ENCODE measurements at places on chromosomes 4 and X. TPM values are rescaled to one million over a fixed set of nuclear protein-coding genes. Genes with fewer than 3 reads are reported as not detected.

DNA sequence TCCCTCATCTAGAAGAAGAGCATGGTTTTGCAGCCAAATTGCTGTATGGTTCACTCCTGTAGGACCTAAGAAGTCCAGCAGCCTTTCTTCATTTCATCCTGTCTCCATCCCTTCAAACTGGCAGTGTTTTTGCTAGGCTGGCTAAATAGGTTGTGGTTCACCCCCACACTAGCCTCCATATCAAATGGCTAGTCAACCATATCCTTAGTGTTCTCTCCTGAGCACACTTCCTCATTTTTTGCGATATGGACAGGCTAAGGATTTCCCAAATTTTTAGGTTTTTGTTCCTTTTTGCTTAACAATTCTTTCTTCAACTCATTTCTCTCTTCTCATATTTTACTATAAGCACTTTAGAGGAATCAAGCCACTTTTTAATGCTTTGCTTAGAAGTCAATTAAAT lies 98.8 kb upstream of the NOCT start:
- H3K27me3 ChIP-seq = no peaks in the 10 kb centered on the region
- no peak overlapping the region for H3K27ac ChIP-seq
- no peak for DNase-seq
- H3K4me3 ChIP-seq = no peak overlapping the region

DNA sequence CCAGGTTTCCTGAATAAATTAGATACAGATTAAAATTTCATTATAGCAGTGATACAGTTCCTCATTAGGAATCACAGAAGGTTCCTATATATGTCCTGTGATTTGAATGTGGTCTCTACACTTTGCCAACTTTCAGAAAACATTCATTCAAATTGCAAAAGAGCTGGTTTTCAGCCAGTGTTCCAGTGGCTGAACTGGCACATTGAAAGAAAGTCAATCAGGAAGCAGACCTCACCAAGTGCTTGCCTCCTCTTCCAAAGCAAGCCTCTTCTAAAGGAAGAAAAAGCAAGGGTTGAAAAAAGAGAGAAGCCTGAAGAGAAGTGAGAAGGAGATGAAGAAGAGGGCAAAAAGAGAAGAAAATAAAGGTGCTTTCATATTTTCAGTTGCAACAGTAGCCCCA lies 12.7 kb downstream of the KLHL34 start:
- no peak overlapping the region for H3K27ac ChIP-seq
- DNase-seq = no peak
- no peak overlapping the region for H3K4me3 ChIP-seq
- H3K27me3 ChIP-seq = no peaks in the 10 kb centered on the region
- H3K36me3 ChIP-seq = no peaks in the 10 kb centered on the region

- peak; percentile 85 for DNase-seq
- H3K4me3 ChIP-seq = no peak overlapping the region
- no peaks in the 10 kb centered on the region for H3K27me3 ChIP-seq
- peak overlapping the region; percentile 35 for H3K27ac ChIP-seq
- H3K4me1 ChIP-seq = peaks cover 18% of the 10 kb centered on the region
Measured at GRCh38 chr4:105765690-105766407, 57.3 kb downstream of the GSTCD start.

DNA sequence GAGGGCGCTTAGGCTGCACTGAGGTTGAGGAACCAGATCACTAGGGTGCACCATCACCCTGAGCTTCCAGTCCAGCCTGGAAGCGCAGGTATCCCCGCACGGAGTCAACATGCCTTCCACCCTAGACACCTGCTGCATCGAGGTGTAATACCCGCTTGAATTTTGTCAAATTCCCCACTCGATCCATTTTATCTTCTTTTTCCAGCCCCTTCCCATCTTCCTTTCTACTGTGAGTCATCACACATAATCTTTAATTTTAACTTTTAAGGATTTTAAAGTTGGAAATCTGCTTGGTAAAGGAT lies 821 bp downstream of the PLK4 start:
- H3K27me3 ChIP-seq = no peaks in the 10 kb centered on the region
- peak overlapping the region; percentile 90 for H3K4me3 ChIP-seq
- peaks cover 22% of the 10 kb centered on the region for H3K36me3 ChIP-seq
- H3K27ac ChIP-seq = no peak overlapping the region
- H3K4me1 ChIP-seq = peaks cover 24% of the 10 kb centered on the region

DNA sequence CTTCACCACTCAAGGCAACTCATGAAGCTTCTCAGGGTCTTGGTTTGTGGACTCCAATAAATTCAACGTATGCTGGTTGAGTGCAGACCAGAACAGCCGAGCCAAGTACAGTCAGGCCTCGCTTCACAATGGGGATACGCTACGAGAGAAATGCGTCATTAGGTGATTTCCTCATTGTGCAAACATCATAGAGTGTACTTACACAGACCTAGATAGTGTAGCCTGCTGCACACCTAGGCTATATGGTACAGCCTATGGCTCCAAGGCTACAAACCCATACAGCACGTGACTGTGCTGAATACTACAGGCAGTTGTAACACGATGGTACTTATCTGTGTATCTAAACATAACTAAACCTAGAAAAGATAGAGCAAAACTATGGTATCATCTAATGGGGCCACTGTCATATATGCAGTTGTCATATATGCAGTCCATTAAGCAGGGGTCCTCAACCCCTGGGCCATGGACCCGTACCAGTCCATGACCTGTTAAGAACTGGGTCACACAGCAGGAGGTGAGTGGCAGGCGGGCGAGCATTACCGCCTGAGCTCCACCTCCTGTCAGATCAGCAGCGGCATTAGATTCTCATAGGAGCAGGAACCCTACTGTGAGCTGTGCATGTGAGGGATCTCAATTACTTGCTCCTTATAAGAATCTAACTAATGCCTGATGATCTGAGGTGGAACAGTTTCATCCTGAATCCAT lies 31.5 kb downstream of the RTL5 start:
- H3K27me3 ChIP-seq = no peaks in the 10 kb centered on the region
- no peak overlapping the region for H3K27ac ChIP-seq
- H3K4me3 ChIP-seq = no peak overlapping the region
- peak; percentile 6 for DNase-seq
- H3K4me1 ChIP-seq = no peaks in the 10 kb centered on the region
- H3K36me3 ChIP-seq = no peaks in the 10 kb centered on the region

DNA sequence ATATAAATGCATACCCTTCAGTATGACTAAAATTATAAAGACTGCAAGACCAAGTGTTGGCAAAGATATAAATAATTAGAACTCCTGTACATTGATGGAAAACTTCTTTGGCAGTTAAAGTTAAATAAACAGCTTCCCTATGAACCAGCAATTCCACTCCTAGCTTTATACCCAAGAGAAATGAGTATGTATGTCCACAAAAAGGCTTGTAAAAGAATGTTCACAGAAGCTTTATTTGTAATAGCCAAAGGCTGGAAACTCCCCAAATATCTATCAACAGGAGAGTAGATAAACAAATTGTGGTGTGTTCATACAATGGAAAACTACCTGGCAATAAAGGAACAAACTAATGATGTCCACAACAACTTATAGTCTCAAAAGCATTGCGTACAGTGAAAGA lies 184.8 kb downstream of the AMELX start:
- no peaks in the 10 kb centered on the region for H3K27me3 ChIP-seq
- peak overlapping the region; percentile 64 for H3K27ac ChIP-seq
- peak; percentile 62 for DNase-seq
- H3K4me3 ChIP-seq = no peak overlapping the region
- no peaks in the 10 kb centered on the region for H3K36me3 ChIP-seq
- peaks cover 19% of the 10 kb centered on the region for H3K4me1 ChIP-seq

GRCh38 chr4:184331268-184331995 lies 113.8 kb upstream of the ENPP6 start:
- peak; percentile 68 for DNase-seq
- no peak overlapping the region for H3K27ac ChIP-seq
- no peak overlapping the region for H3K4me3 ChIP-seq
- no peaks in the 10 kb centered on the region for H3K36me3 ChIP-seq

- H3K36me3 ChIP-seq = no peaks in the 10 kb centered on the region
- H3K27ac ChIP-seq = no peak overlapping the region
- H3K27me3 ChIP-seq = no peaks in the 10 kb centered on the region
- DNase-seq = no peak
- no peaks in the 10 kb centered on the region for H3K4me1 ChIP-seq
- no peak overlapping the region for H3K4me3 ChIP-seq
Measured at GRCh38 chrX:47743504-47743903, 84.5 kb upstream of the UXT start.

DNA sequence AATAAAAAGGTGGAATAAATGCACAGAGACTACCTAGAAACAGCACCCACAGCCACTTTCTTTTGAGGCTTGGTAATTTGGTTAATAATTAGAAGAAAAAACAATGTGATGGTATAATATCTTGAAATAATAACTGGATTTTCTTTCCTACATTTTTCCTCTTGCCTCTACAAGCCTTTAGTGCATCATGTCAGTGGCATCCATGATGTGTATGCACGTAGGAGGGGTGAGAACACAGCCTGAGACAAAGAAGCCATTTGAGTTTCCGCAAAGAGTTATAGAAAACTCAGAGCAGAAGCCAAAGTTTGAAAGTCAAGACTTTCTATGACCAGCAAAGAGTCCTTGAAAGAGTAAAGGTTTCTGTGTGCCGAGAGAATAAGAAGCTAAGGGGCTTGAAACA lies 461.3 kb downstream of the BCOR start:
- H3K27ac ChIP-seq = no peak overlapping the region
- H3K4me1 ChIP-seq = no peaks in the 10 kb centered on the region
- no peak for DNase-seq

DNA sequence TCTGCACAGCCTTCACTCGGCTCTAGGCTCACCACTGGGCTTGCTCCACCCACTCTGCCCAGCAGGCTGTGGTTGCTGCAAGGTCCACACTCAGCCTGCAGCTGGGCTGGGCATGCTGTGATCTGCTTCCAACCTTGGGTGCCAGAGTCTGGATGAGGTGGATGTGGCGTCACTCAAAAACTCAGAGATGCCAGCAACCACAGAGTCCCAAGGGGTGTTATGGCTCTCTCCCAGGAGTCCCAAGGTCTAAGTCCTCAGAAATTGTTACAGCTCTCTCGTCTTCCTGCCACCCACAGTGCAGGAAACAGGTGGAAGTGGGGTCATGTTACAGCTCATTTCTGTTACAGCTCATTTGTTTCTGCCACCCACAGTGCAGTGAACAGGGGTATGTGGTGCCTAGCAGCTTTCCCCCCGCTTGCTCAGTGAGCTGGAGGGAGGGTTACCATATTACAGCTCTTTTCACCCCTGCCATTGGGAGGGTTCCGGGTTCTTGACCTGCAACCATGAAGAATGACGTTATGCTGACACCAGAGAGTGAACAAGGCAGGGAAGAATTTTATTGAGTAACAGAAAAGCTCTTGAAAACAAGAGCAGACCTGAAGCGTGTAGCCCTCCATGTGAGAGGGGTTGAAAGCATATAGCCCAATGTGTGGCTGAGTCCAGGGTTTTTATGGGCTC lies 893.9 kb downstream of the PCDH7 start:
- no peaks in the 10 kb centered on the region for H3K27me3 ChIP-seq
- no peak overlapping the region for H3K27ac ChIP-seq
- H3K4me3 ChIP-seq = no peak overlapping the region
- H3K4me1 ChIP-seq = no peaks in the 10 kb centered on the region
- no peaks in the 10 kb centered on the region for H3K36me3 ChIP-seq

- no peaks in the 10 kb centered on the region for H3K36me3 ChIP-seq
- 0 out of 2 replicates have a peak, but pooled peaks cover 5% of the 10 kb centered on the region for H3K27me3 ChIP-seq
- H3K4me3 ChIP-seq = no peak within 1 kb of the TSS
- no peak for DNase-seq
- H3K4me1 ChIP-seq = no peaks in the 10 kb centered on the region
Measured at GRCh38 chrX:153321381-153322124, at the start of gene PNMA6F. Gene PNMA6F (minus strand): TSS chrX:153321767. CDS start chrX:153320674, 1,093 bp downstream.

DNA sequence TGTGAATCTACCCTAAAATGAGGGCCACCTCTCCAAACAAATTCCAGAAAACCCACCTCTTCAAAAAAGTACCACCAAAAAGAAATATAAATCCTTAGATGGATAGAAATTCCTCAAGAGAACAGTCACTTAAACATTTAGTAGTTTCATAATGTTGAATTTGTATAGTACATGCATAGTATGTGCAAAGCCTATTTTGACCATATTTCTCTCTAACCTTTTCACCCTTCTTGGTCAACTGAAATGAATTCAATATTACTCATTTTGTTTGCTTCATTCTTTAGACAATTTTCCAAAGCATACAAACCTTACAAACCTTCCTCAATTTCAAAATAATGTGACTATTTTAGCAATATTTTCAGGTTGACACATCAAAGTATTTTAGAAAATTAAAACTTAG lies 4.1 kb downstream of the RHOXF1 start:
- no peaks in the 10 kb centered on the region for H3K27me3 ChIP-seq
- no peak overlapping the region for H3K27ac ChIP-seq
- no peak overlapping the region for H3K4me3 ChIP-seq
- peak; percentile 41 for DNase-seq
- peaks cover 5% of the 10 kb centered on the region for H3K4me1 ChIP-seq

DNA sequence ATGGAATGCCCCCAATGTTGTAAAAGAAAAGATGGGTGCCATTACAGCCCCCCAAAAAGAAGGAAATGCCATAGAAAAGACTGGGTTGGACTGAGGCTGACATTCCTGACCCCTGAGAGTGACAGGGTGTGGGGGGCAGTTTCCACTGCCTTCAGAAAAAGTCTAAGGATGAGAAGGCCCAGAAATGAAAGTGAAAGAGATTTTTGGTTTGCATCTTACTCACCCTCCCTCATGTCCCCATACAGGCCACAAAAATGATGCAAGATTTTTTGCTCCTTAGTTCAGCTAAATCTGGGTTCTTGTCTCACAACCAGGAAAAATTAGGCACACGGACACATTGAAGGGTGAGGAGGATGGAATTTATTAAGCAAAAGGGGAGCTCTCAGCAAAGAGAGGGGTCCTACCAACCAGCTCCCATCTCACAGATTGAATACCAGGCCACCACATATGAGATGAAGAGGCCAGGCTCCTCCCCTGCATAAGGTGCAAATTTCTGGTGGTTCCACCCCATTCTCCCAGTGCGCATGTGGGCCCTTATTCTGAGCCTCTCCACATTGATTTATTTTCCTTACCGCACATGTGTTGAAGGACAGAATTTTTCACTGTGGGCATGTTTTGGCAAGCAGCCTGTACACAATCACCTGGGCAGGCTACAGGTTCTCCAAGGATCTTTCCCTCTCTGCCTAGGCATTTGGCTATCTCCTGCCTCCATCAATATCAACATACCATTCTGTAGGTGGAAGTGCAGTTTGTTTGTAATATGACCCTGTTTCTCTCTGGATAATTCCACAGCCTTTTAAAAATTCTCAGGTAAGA lies 18.8 kb downstream of the PPP4R3C start:
- H3K27me3 ChIP-seq = no peaks in the 10 kb centered on the region
- no peak for DNase-seq
- H3K4me3 ChIP-seq = no peak overlapping the region
- no peak overlapping the region for H3K27ac ChIP-seq

DNA sequence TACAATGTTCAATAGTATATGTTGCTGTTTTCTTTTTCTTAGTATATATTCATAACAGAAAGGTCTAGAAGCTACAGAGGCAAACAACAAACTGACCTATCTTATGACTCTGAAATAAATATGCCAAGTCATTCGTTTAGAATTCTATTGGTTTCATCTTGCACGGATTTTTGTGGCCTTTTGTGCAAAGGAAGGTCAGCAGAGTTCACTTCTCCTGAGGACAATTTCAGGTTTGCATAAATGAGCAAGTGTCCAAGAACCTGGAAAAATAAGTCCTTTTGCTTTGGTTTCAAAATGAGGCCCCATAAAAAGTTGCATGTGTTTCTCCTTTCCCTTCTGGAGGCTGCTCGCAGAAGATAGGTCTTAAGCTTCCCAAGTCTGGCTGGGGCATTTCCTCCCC lies 156.9 kb downstream of the APBB2 start:
- no peak overlapping the region for H3K27ac ChIP-seq
- H3K4me1 ChIP-seq = no peaks in the 10 kb centered on the region
- H3K27me3 ChIP-seq = no peaks in the 10 kb centered on the region
- no peak overlapping the region for H3K4me3 ChIP-seq

PRRG1 gene
- total RNA-seq = 10.8 TPM

PLP1 gene
- total RNA-seq = not detected

TENM3 gene
- 5.4 TPM for total RNA-seq

TNIP3 gene
- total RNA-seq = not detected

CLNK gene
- not detected for total RNA-seq

UGT2B11 gene
- total RNA-seq = not detected

GYPE gene
- not detected for total RNA-seq

PRICKLE3 gene
- 16.5 TPM for total RNA-seq

All from PC-3 (cell line).